HT-29 (cell line): ENCODE measurements at places on chromosomes 2 and 18.

DNA sequence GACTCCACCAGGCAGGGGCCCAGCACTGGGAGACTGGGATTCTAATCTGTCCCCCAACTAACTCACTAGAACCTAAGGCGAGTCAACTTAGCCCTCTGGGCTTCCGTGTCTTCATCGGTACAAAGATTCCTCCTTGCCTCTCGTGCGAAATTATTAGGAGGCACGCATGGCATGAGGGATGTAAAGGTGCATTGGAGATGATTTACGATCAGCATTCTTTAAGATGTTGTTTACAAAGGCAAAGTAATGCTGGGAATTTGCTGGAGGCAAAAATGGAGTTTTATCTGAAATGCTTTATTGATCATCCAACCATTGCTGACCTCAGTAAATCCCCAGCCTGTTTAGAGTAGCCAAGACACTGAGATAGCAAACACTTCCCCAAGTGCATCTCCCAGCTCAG lies 171.8 kb upstream of the KLHL29 start:
- no peak for DNase-seq

- DNase-seq, result no peak
Observed at GRCh38 chr2:29372185-29372584, 257.0 kb downstream of the CLIP4 start.

DNA sequence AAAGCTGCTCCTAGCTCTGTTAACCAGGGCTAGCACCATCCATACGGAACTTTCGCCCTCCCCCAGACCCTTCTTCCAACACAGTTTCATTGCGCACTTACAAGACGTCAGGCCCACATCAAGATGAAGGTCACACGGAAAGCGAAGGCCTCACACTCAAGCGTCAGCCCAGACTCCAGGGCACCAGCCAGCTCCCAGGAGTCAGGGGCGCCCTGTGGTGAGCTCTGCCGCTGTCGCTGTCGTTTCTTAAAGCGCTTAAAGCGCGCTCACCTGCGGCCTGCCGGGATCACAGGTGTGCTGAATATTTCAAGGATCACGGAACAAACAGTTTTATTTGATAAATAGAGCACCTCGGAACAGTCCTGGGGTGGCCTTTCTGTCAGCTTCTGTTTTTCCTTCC lies 163.1 kb downstream of the CDH20 start:
- DNase-seq, result no peak

- DNase-seq, result no peak
Observed at GRCh38 chr2:164794432-164795231, 47.0 kb downstream of the COBLL1 start.

- DNase-seq, result no peak
Observed at GRCh38 chr2:48247206-48247605, 282.7 kb upstream of the STON1 start.

- no peak for DNase-seq
Observed at GRCh38 chr2:79910643-79911042, 393.9 kb downstream of the LRRTM1 start.

GRCh38 chr2:219277703-219278654 lies 1.2 kb upstream of the DNAJB2 start:
- DNase-seq, result peak; percentile 86

GRCh38 chr2:119758881-119759450 lies 756 bp upstream of the PTPN4 start:
- no peak for DNase-seq

GRCh38 chr18:24413148-24413547 lies 13.3 kb upstream of the IMPACT start:
- no peak for DNase-seq

DNA sequence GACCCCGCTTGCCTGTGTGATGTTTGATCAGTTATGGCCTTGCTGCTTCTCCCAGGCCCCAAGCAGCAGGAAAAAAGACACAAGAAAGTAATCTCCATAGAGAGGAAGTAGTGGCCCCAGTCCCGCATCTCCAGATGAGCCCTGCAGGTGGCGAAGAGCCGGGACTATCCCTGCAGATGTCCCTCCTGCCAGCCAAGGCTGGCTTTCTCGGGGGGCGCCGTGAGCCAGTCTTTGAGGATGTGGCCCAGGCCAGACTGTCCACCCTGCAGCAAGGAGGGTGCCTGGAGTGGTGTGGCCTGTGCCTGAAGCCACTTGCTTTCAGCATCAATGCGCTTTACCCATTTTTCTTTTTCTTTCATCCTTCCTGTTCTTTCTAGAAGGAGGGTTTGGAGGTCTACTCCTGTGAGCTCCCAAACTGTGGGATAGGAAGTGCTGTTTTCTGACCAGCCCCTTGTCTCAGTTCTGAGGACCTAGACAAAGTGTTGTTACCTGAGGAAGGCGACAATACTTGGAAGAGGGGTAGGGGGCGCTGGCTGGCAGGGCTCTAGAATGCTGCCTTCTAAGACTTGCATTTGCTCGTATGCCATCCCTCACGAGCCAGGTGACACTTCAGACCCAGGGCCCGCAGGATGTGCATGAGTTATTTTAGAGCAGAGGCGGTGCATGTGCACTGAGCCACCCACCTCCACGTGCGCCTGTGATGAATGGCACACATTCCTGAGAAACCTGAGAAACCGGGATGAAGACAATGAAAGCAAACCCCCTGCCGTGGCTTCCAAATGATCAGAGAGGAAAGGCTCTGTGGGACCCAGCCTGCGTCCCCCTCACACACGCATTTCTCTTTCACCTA lies 255.8 kb downstream of the FBXO15 start:
- no peak for DNase-seq

- DNase-seq, result no peak
Observed at GRCh38 chr2:78676921-78677696, 348.4 kb upstream of the REG3G start.

DNA sequence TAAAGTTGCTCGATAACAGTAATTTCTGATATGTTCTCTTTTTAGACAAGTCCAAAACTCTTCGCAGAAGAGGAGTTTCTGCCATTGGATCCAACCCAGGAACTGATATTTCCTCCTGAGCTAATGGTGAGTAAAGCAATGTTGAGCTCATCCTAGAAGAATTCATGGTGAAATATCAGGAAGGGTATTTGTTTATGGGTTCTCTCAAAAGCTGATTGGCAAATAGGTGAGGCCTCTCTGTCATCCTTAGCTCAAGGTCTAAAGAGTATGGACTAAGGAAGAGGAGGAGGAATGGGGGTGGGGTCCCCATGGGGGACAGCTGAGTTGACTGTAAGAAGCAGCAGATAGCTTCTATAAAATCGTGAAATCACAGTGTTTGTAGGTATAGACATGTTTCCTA lies 18.2 kb downstream of the AOX1 start:
- DNase-seq, result no peak
